SIG-M5 (cell line): ENCODE measurements at places on chromosomes 1 and 21.

- DNase-seq = no peak
These were observed 1.1 kb downstream of the PIK3CD start for GRCh38 chr1:9652379-9653209.

DNA sequence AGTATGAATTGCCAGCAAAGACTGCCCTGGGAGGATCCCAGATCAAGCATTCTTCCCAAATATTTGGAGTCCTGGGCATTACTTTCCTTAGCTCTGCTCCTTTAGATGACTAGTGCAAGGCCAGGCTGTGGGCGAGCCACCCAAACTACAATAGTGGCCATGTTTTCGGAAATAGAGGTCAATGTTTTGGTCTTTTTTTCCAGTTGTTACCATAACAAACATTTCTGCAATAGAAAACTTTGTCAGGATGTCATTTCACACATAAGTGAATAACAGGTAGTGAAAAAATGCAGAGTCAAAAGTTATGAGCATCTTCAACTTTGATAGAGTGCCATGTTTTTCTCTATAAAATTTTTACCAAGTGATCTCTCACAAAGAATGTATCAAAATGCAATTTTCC lies 25.2 kb upstream of the OR10J4 start:
- DNase-seq = no peak

- DNase-seq = no peak
These were observed 25.8 kb upstream of the PPT1 start for GRCh38 chr1:40122855-40123254.

GRCh38 chr1:112461200-112461871 lies 47.4 kb upstream of the WNT2B start:
- no peak for DNase-seq

- no peak for DNase-seq
These were observed 4.3 kb downstream of the MGST3 start for GRCh38 chr1:165635329-165635728.

GRCh38 chr1:7495962-7496361 lies 275.1 kb upstream of the VAMP3 start:
- no peak for DNase-seq

DNA sequence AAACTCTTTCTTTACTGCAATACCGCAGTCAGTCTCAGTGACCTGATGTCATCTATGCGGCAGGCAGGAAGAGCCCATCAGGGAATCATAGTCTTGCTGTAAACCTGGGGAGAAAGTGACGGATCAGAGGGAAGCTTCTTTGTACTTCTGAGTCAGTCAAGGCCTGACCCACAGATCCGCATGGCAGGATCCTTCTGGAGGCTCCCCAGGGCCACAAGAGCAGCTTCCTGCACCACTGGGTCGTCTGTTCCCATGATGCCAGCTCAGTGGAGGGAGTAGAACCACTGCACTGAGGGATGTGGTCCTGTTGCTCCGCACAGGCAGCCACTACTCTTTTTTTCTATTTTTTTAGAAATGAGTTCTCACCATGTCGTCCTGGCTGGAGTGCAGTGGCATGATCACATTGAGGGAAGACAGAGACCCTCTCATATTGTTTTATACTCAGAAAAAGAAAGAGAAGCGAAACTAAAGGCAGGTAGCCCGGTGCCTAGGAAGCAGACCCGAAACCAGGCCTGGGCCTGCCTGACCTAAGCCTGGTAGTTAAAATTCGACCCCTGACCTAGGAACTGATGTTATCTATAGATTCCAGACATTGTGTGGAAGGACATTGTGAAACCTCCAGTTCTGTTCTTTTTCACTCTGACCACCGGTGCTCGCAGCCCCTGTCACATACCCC lies 6.3 kb upstream of the ERVH48-1 start:
- DNase-seq = no peak

DNA sequence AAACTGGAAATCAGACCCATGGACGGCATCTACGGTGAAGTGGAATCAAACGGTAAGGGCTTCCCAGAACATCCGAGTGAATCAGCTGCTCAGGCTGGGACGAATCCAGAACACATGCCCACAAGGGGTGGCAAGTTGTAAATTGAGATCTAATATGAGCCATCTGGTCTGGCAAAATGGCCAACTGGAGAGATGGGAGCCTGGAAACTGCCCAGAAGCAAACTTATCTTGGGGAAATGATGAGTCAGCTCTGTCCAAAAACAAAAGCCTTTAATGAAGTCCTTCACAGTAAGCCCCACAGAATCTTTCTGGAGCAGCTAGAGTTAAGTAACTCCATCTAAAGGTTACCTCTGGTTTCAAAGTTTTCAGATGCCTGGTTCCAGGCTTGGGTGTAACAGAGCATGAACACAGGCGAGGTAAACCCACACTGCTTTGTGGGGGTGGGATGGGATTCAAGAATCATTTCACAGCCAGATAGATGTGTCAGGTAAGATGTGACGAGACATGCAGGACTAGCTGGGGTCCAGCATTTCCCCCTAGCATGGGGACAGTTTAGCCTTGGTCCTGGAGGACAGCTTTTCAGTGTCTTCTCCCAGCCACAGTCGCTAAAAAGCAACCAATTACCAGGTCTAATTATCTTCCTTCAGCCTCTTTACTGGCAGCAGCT lies 10.5 kb upstream of the SRP9 start:
- no peak for DNase-seq

- no peak for DNase-seq
These were observed 24.6 kb upstream of the RUNX3 start for GRCh38 chr1:24954631-24955030.

- DNase-seq = no peak
These were observed 125.4 kb upstream of the DAB1 start for GRCh38 chr1:57549300-57549699.

DNA sequence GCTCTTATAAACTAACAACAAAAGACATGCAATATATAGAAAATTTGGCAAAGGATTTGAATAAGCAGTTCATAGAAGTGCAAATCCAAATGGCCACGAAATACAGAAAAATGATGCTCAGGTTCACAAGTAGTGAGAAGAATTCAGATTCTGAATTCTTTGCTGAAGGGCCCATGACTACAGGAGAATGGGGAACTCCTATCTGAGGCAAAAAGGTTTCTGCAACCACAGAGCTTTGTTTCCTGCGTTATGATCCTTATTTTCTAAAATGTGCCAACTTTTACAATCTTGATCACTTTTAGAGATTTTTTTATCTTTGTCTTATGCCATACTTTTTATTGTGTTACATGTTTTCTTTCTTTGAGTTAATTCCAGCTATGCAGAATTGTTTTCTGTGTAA lies 91.3 kb downstream of the ITSN1 start:
- DNase-seq = no peak

- DNase-seq = no peak
These were observed 143.6 kb upstream of the RAB4A start for GRCh38 chr1:229127301-229127700.

DNA sequence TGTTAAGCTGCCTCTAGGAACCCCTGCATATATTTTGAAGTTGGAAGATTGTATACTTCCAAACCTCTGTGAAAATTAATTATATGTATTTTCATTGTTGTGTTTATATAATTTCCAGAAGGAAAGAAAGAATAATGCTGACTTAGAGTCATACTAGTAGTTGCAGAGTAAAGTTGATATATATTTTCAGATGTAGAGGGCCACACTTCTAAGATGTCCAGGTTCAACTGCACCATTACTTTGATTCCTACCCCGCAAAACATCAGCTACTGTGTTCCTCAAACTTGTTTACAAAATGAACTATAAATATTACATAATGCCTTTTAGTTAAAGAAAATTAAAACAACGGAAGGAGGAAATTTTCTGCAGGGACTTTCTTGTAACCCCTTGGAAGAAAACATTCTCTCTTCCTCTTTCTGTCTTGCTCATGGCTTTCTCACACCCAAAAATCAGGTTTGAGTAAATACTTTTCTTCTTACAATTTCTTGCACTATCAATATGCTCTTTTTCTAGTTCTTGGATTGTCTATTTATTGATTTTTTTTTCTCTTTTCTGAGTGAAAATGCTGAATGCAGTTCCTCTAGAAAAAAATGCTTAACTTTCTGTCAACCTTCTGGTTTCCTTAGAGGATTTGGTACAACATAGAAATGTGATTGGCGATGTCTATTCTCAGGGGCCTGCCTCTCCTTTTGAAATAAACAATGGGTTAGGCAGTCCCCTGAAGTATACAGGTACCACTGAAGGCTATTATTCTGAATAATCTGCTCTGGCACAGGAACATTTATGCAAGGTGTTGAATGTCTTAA lies 867.8 kb downstream of the TTLL7 start:
- DNase-seq = no peak

DNA sequence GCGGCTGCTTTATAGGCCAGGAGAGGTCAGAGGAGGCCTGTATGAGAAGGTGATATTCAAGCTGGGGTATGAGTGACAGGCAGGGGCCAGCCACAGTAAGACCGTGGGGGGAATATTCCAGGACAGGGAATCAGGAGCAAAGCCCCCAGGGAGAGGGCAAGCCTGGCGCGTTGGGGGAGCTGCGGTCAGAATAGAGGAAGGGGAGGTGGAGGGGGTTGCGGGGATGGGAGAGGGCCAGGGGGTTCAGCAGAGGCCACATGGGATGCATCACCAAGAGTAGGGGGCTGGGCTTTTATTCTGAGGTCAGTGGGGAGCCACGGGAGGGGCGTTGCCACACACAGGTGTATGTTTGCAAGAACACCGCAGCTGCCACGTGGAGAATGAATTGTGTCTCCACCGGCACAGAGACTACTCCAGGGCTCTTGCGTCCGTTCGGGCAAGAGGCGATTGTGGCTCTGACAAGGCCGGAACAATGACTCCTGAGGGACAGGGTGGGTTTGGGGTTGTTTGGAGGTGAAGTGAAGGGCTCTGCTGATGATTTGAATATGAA lies 84.7 kb upstream of the VAMP3 start:
- no peak for DNase-seq

DNA sequence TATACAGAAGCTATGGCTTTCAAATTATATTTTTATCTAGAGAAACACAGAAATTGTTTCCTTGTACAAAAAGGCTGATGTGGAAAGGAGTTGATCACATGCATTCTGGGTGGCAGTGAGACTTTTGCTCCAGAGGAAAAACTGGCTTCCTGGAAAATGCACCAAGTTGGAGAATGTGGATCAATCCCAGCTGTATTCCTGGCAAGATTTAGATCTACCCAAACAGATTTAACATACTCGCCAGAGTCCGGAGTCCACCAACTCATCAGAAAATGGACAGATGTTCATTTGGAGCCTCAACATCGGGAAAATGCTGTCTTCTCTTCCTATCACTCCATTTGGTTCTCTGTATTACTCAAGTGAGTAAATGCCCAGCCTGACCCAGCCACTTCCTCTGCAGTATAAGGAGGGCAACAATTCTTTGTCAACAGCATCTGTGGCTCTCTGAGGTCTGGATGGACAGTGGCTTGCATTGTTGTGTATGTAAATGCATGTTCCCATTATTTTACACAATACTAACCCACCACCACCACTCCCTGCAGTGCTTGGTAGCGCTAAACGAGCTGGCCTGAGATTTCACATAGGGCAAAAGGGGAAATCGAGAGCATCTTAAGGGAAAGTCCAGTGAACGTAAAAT lies 226.2 kb upstream of the IRF2BP2 start:
- DNase-seq = no peak

GRCh38 chr21:20511216-20511880 lies 486.9 kb upstream of the NCAM2 start:
- DNase-seq = no peak

- no peak for DNase-seq
These were observed 1.0 kb upstream of the EXO1 start for GRCh38 chr1:241846862-241847539.

GRCh38 chr1:110056285-110056683 lies 14.2 kb downstream of the ALX3 start:
- DNase-seq = no peak

GRCh38 chr1:227357171-227357926 lies 39.1 kb upstream of the CDC42BPA start:
- DNase-seq = no peak

DNA sequence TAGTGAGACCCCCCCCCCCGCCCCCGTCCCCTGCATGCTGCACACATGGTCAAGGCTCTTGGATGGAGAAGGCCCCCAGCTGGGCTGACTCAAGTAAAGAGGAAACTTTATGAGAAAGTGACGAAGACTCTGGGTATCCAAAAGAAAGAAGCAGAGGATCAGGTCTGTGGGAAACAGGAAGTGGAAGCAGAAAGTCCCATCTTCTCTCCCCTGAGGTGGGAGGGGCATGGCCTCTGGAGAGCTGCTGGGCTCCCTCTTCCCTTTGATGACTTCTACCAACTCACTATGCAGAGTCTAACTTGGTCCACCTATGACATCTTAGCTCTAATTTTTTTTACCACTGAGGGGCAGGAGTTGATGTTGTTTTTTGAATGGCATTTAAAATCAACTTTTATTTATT lies 42.7 kb upstream of the LIN9 start:
- peak; percentile 29 for DNase-seq

- no peak for DNase-seq
These were observed 323.3 kb upstream of the DEPDC1 start for GRCh38 chr1:68820151-68820550.

DNA sequence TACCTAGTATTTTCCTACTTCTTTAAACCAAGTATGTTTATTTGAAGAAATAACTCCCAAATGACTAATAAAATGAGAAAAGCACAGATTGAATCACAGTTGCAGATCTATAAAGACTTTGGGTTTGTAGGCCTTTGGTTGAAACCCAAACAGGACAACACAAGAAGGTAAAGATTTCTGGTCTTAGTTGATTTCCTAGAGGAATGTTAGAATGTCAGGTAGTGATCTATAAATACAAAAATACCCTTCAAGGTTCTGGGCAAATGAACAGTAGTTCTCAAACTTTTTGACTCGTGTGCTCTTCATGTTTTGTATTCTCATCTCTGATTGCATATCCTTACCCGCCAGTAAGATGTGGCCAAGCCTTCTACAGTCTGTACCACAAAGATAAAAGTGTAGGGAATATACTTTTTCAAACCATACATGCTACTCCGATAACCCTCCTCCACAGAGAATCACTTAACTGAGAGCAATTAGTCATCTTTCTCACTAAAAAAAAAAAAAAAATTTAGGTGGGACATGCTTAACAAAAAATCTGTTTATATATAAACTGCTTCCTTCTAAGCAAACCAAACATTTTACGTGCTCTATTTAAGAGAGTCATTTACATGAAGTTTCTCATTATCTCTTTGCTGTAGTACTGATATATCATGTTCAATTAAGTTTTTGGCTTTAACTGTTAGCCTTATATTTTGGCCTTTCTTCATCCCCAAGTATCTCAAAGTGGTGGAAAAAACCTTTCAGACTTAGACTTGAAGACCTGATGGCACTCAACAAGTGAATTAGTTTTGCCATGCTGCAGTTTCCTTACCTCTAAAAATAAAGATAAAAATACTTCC lies 36.0 kb downstream of the CNIH4 start:
- no peak for DNase-seq

- DNase-seq = no peak
These were observed 382 bp downstream of the TRMT1L start for GRCh38 chr1:185156288-185156853.

GRCh38 chr1:83796409-83796808 lies 202.5 kb downstream of the TTLL7 start:
- no peak for DNase-seq
